ENCODE measurements at places on chromosomes 3 and 15. TPM values are rescaled to one million over a fixed set of nuclear protein-coding genes. Genes with fewer than 3 reads are reported as not detected.

KLF13 gene
- total RNA-seq = 176 TPM

IL17RE gene
- 22.6 TPM for total RNA-seq

ARGFX gene
- not detected for total RNA-seq

GCNT3 gene
- total RNA-seq = 1.1 TPM

FSTL1 gene
- total RNA-seq = 221 TPM

TRAK1 gene
- total RNA-seq = 49.6 TPM

TAMM41 gene
- 13.0 TPM for total RNA-seq

KCNMB2 gene
- 1.2 TPM for total RNA-seq

ADIPOQ gene
- not detected for total RNA-seq

CKMT1B gene
- total RNA-seq = 0.84 TPM

ACP3 gene
- total RNA-seq = 11.5 TPM

PTX3 gene
- 7.2 TPM for total RNA-seq

FBXW12 gene
- total RNA-seq = not detected

DNA sequence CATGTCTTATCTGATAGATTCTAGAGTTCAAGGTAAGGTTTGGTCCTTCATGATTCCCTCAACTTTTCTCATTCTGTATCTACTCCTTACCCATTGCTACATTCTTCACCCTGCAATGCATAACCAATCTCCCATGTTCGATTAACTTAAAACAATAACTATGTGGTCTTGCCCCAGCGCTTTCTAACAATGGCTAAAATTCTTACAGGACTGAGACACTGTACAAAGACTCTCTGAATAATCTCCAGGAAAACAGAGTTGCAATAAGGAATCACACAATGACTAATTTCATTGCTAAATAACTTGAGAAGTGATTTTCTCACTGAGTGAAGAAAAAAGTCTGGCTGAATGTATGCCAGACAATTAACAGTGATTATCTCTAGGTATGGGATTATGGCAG, 69.6 kb upstream of the FAM174B start:
- no peaks in the 10 kb centered on the region for H3K36me3 ChIP-seq
- H3K27ac ChIP-seq = no peak overlapping the region
- H3K27me3 ChIP-seq = no peaks in the 10 kb centered on the region
- no peak overlapping the region for H3K4me3 ChIP-seq
- H3K4me1 ChIP-seq = no peaks in the 10 kb centered on the region

GRCh38 chr3:79018671-79019136, 749.1 kb downstream of the ROBO1 start:
- peak; percentile 78 for DNase-seq
- H3K4me1 ChIP-seq = no peaks in the 10 kb centered on the region
- H3K27me3 ChIP-seq = no peaks in the 10 kb centered on the region
- no peaks in the 10 kb centered on the region for H3K36me3 ChIP-seq
- H3K4me3 ChIP-seq = peak overlapping the region; percentile 64

- no peak overlapping the region for H3K27ac ChIP-seq
- H3K27me3 ChIP-seq = no peaks in the 10 kb centered on the region
- peaks cover 57% of the 10 kb centered on the region for H3K36me3 ChIP-seq
- H3K4me1 ChIP-seq = no peaks in the 10 kb centered on the region
Measured at GRCh38 chr3:66393333-66394005, 107.4 kb downstream of the LRIG1 start.

DNA sequence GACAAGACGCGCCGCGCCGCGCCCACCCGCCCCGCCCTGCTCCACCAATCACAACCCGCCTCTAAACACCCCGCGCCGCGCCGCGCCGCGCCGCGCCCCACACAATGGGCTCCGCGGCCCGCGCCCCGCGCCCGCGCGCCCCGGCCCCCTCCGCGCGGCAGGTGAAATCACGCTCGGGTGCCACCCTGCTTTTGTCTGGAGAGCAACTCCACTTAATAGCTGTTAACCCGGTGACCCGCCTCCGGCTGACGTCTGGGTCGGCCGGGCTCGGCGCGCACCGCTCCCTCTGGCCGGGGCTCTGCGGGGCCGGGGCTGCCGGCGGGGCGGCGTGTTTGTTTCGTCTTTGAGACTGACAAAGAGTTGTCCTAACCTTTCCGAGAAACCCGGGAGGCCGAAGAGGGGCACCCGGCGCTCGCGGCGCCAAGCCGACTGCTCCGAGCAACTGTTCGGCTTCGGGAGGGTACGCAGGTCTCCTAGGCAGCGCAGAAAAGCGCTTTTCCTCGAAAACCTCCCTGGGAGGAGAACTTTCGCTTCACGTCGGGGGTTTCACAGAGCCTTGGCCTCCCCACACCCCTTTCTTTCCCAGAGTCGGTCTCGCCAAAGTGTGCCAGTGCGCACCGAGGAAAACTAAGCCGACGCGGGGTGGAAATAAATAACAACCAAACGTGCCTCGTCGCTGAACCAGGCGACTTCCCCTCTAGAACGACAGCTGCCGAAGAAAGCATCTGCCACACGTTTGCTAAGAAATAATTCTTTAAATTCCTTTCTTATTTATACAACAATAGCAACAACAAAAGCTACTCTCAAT, 518.4 kb downstream of the FOXP1 start:
- no peaks in the 10 kb centered on the region for H3K27me3 ChIP-seq
- H3K4me1 ChIP-seq = peaks cover 51% of the 10 kb centered on the region
- H3K36me3 ChIP-seq = no peaks in the 10 kb centered on the region
- H3K27ac ChIP-seq = peak overlapping the region; percentile 93
- peak; percentile 83 for DNase-seq
- H3K4me3 ChIP-seq = peak overlapping the region; percentile 75

DNA sequence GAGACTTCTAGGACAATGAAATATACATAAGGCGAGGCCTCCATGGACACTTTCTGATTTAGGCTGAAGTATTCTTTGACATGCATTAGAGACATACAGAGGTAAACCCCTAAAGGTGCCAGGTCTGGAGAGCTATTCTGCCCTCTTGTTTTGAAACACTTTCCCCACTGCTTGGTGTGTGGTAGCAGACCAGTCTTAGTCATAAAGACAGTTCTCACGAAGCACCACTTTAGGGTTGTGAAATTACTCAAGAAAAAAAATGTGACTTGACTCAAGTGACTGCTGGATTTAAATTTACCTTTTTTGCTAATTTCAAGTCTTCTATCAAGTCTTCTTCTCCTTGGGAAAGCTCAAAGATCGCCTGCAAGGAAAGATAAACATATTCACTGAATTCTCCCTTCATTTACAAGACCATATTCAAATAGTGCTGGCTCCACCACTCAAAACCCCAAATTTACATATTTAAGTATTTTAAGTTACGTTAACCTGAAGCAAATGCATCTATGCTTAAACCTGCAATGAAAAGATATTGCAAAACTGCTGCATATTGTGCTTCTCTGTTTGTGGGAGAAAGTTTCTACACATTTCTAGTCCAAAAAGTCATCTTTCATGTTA, 48.4 kb downstream of the ARHGEF3 start:
- peak overlapping the region; percentile 32 for H3K4me3 ChIP-seq
- H3K4me1 ChIP-seq = peaks cover 65% of the 10 kb centered on the region
- no peaks in the 10 kb centered on the region for H3K27me3 ChIP-seq

GRCh38 chr3:145209561-145209960, 951.4 kb downstream of the PLOD2 start:
- H3K4me1 ChIP-seq = no peaks in the 10 kb centered on the region
- H3K36me3 ChIP-seq = no peaks in the 10 kb centered on the region
- no peak for DNase-seq
- H3K27ac ChIP-seq = no peak overlapping the region
- no peak overlapping the region for H3K4me3 ChIP-seq
- no peaks in the 10 kb centered on the region for H3K27me3 ChIP-seq

DNA sequence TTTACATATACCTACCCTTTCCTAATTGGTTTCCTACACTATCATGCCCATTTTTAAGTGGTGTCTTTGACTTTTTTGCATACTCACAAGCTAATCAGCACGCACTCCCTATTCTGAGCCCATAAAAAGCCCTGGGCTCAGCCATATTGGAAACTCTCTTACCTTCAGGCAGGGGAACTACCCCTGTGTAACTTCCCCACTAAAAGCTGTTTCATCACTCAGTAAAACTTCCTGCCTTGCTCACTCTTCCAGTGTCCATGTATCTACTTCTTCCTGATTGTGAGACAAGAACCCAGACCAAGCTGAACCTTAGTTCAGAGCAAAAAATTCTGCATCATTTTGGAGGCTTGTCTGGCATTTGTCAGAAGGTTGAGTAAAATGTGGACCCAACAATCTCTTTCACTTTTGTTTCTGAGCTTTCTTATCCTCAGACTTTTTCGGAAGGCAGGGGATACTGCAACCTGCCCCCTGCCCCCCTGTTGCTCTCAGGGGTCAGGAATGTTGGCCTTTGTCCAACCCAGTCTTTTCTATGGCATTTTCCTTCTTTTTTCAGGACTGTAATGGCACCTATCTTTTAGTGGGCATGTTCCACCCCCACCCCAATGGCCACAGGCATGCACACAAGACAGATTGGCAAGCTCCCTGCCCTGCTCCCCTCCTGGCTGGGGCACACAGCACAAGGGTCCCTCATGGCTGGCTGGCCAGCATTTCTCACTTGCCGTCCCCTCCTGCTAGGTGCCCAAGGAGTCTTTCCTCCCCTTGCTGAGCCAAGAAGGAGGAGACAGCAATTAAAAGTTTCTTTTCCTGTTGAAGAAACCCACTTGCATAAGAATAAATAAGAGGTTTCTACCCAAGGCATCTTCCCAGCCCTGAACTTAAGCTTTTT, 26.3 kb upstream of the TMEM45A start:
- no peaks in the 10 kb centered on the region for H3K4me1 ChIP-seq
- no peak overlapping the region for H3K27ac ChIP-seq
- H3K4me3 ChIP-seq = no peak overlapping the region
- no peaks in the 10 kb centered on the region for H3K36me3 ChIP-seq
- H3K27me3 ChIP-seq = no peaks in the 10 kb centered on the region

- no peak overlapping the region for H3K27ac ChIP-seq
- no peaks in the 10 kb centered on the region for H3K27me3 ChIP-seq
- no peaks in the 10 kb centered on the region for H3K4me1 ChIP-seq
- no peak overlapping the region for H3K4me3 ChIP-seq
- no peaks in the 10 kb centered on the region for H3K36me3 ChIP-seq
Measured at GRCh38 chr3:156772588-156773206, 53.5 kb upstream of the LEKR1 start.

- DNase-seq = peak; percentile 93
- H3K4me1 ChIP-seq = peaks cover 73% of the 10 kb centered on the region
Measured at GRCh38 chr3:141412936-141413354, 44.6 kb downstream of the ZBTB38 start.

DNA sequence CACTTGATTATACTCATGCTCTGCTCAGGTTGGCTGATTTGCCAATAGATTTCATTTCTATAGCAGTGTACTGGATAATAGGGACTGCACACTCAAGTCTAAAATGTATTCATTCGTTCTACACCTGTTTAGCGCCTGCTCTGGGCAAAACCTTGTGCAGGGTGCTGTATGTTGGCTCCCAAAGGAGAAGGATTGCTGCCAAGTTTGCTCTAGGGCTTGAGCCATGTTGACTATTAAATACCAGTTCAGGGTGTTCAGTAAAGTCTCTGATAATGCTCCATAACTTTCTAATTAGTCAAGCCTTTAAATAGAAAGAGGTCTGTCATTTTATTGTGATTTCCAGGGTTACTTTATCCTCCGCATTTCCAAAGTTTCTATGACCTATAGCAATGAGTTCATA, 470.2 kb downstream of the MAGI1 start:
- H3K4me3 ChIP-seq = no peak overlapping the region
- H3K36me3 ChIP-seq = no peaks in the 10 kb centered on the region
- DNase-seq = no peak
- no peaks in the 10 kb centered on the region for H3K4me1 ChIP-seq
- no peaks in the 10 kb centered on the region for H3K27me3 ChIP-seq

GRCh38 chr15:48547286-48547685, 98.2 kb downstream of the FBN1 start:
- H3K4me1 ChIP-seq = no peaks in the 10 kb centered on the region
- no peak for DNase-seq
- H3K27me3 ChIP-seq = no peaks in the 10 kb centered on the region
- no peak overlapping the region for H3K4me3 ChIP-seq

DNA sequence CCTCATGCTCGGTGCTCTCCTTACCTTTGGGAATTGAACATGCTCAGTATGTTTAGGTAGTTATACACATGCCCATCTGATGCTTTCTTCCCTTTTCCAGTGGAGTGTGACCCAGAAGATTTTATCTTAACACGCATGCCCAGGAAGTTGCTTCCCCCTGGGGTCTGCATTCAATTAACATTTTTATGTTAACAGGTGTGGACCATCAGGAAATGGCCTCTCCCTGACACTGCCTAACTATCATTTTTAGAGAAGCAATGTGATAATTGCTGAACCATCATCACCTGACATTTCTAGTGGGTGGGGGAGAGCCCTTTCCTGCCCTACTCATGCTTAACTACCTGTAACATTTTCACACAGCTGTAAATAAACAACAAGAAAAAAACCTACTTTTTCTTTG, 55.1 kb upstream of the TGFBR2 start:
- no peaks in the 10 kb centered on the region for H3K27me3 ChIP-seq
- no peak for DNase-seq
- H3K4me3 ChIP-seq = no peak overlapping the region
- no peaks in the 10 kb centered on the region for H3K4me1 ChIP-seq
- H3K36me3 ChIP-seq = no peaks in the 10 kb centered on the region

GRCh38 chr3:14303336-14304100, 98.9 kb upstream of the SLC6A6 start:
- no peaks in the 10 kb centered on the region for H3K36me3 ChIP-seq
- H3K4me3 ChIP-seq = no peak overlapping the region
- peaks cover 6% of the 10 kb centered on the region for H3K4me1 ChIP-seq
- no peak for DNase-seq
- H3K27ac ChIP-seq = no peak overlapping the region

DNA sequence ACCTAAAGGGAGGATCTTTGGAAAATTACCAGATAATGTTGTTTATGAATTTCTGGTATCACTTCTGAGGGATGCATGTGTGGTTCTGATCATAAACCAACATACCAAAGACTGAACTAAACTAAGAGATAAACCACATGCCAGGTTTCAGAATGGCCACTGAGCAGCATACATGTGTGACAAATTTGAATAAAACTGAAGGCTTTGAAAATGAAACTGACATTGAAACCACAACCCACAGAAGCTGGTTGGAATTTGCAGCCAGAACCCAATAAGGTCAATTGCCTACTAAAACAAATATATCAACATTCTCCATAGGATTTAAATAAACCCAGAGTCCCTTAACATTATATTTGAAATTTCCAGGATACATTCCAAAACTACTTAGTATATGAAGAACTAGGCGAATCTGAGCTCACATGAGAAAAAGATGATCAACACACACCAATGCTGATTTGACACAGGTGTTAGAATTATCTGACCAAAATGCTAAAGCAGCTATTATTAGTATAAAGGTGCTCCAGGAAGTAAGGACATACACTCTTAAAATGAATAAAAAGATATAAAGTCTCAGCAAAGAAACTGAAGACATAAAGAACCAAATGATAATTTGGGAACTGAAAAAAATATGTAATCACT, 125.0 kb downstream of the ZNF280D start:
- DNase-seq = no peak
- H3K36me3 ChIP-seq = no peaks in the 10 kb centered on the region
- no peaks in the 10 kb centered on the region for H3K4me1 ChIP-seq
